ENCODE measurements at places on chromosomes 2 and 18.

- peak; percentile 8 for DNase-seq
These were observed 2.4 kb downstream of the MARS2 start for GRCh38 chr2:197707316-197708213.

GRCh38 chr2:20634507-20635112, 16.3 kb downstream of the HS1BP3 start:
- no peak for DNase-seq

DNA sequence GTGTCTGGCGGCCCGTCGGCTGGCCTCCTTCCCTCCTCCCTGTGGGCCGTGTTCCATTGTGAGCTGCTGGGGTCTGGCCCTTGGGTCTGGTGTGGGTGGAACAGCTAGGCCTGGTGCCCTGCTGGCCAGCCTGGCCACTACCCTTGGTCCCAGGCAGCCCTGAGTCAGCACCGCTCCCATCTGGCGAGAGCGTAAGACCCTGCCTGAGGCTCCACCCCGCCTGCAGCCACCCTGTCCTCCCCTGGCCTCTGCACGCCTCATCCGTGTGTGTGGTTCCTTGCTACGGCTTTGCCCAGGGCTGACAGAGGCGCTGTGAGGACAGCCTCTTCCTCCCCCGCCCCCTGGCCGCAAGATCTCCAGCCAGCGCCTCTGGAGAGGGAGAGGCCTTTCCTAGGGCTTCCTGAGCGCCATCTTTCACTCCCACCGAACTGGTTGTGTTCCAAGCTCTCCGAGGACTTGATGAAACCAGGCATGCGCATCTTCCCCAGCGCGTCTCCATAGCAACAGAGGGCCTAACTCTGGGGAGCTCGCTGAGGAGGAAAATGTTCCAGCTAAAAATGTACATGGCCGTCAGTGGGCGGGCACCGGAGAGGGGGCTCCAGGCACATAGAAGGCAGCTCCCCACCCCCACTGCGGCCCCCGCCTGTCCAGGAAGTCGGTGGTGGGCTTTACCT, 83.0 kb downstream of the STPG4 start:
- DNase-seq: no peak

- no peak for DNase-seq
These were observed 70.8 kb downstream of the SPRED2 start for GRCh38 chr2:65361623-65362022.

GRCh38 chr2:133167990-133168389, 400.3 kb downstream of the NCKAP5 start:
- no peak for DNase-seq

- no peak for DNase-seq
These were observed 169.2 kb downstream of the CDH20 start for GRCh38 chr18:61502472-61502871.

- no peak for DNase-seq
These were observed 72.6 kb upstream of the FIGN start for GRCh38 chr2:163808406-163808805.

DNA sequence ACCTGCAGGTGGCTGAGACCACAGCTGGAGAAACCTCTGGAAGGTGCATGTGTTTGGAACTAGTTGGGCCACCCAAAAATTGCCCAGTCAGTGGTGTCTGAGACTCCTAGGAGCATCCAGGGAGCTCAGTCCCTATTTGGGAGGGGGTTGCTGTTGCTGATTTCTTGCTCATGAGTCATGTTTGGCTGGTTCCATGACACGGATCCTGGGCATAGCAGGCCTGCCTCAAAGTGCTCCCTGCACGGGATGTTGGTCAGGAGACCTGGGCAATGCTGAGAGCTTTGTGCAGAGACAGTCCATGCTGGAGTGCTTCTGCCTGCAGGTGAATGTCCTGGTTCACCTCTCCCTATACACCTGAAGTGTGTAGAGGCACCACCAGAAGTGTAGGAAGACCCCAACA, 194.2 kb downstream of the GLI2 start:
- DNase-seq: no peak

Data from CD4-positive, alpha-beta T cell treated with Interleukin-17A for 4 hours (primary cell).